ENCODE measurements at places on chromosomes 5 and 9. TPM values are rescaled to one million over a fixed set of nuclear protein-coding genes. Genes with fewer than 3 reads are reported as not detected.

Gene HRH2
- not detected for total RNA-seq

GRCh38 chr9:34396276-34397214, 19.8 kb upstream of the MYORG start:
- no peak for DNase-seq

Gene FST
- 85.0 TPM for total RNA-seq

DNA sequence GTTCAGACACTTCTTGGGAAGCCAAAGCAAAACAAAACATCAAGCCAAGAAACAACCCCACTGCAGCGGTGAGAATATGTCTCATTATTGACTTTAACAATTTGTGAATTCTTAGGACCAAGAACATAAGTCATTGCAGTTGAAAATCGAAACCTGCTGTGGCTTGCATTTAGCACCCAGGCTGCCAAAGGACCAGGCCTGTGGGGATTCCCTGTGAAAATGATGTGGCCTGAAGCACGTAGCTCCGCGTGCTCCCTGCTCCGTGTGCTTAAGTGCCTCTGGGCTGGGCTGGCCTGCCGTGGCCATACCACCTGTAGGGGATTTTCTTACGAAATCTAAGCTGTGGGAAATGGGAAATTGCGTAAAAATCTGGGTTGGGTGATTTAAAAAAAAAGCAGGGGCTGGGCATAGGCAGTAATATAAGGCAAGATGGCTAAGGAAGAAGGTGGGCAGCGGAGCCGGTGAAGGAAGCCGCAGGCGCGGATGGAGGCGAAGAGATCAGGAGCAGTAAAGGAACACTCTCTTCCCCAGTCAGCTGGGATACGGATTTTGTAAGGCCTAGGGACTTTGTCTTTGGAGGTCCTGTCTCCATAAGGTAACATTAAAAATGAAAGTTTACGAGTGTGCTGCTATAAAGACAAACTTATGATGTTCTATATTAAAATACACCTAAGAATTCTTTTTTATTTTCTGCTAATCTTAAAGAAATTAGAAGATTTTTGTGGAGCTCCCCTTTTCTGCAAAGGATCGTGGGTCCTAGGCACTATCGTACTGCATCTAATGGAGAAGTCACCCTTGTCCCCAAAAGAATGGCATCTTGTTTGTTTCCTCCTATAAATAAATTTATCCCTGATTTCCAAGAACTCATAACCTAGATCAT, 189.6 kb upstream of the SEMA6A start:
- DNase-seq = peak; percentile 96

GRCh38 chr9:77827104-77827784, 179.1 kb upstream of the GNA14 start:
- DNase-seq = no peak

DNA sequence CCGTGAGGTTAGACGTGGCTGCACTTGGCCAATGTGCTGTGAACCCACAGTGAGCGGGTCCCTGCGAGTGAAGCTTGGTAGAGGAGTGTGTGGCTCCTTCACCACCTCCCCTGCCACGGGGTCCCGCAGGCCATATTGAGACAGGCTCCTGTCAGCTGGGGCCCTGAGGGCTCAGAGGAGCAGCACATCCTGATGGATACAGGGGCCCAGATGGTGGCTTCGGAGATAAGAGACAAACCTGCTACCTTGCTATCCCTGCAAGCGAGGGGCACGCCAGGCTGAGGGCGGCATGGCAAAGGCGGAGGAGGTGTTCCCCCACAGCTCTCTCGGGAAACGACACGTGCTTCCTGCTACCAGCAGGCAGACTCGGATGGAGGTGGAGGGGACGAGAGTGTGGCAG, 33.1 kb downstream of the SLC6A3 start:
- no peak for DNase-seq

DNA sequence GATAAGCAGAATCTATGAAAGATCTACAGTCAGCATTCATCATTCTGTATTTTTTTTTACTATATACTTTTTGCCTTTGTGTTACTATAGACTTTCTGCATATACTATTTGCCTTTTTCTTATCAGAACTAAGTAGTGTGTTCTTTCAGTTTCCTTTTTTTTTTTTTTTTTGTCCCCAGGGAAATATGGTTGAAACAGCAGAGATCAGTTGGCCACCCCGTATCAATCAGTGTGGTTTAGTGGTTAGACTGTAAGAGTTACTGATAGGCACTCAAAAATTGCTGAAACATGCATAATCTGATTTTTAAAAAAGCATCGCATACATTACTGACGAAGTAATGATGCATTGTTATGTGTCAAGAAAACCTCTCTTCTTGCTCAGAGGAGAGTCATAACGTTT, 990.8 kb upstream of the EDIL3 start:
- no peak for DNase-seq

DNA sequence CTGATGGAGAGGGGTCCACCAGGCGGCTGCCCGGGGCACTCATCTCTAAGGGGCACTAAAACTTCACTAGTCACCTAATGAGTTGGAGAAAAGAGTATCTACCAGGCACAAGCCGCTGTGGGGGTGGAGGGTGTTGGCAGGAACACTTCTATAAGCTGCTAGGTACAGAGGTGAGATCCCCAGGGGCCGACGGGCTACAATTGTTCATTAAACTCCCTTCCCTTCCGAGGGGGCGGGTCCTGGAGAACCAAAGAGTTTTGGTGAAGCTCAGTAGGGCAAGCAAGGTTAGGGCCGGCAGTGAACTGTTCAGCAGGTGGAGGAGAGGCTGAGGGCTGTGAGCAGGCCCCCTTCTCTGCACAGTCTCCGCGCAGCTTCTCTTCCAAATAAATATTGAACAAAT, 78.7 kb upstream of the ARAP3 start:
- DNase-seq = no peak

DNA sequence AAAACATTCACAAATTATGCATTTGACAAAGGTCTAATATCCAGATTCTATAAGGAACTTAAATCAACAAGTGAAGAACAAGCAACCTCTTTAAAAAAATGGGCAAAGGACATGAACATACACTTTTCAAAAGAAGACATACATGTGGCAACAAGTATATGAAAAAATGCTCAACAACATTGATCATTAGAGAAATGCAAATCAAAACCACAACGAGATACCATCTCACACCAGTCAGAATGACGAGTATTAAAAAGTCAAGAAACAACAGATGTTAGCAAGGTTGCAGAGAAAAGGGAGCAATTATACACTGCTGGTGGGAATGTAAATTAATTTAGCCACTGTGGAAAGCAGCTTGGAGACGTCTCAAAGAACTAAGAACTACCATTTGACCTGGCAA, 38.9 kb upstream of the TNFSF15 start:
- DNase-seq = peak; percentile 25

- DNase-seq = no peak
Observed at GRCh38 chr5:9658706-9659105, 28.6 kb upstream of the TAS2R1 start.

DNA sequence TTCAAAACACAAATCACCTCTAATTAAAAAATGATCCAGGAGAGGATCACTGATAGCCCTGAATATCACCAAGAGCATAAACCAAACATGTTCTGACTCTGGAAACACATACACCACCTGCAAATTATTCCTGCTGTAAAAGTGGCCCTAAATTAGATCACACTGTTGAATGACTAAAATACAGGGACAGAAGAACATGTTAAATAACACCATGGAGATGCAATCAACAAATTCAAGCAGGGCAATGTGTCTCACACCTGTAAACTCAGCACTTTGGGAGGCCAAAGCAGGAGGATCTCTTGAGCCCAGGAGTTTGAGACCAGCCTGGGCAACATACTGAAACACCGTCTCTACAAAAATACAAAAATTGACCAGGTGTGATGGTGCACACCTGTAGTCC, 18.2 kb upstream of the SPOUT1 start:
- DNase-seq = no peak

Measured in bronchial epithelial cell (primary cell).